ENCODE measurements at places on chromosomes 4 and X.
A peak's percentile ranks its signal among the peaks of the same experiment; 100 is the strongest.

GRCh38 chrX:18543738-18544137 is 118.3 kb downstream of the CDKL5 start:
- no peak for DNase-seq

- DNase-seq: no peak
These were observed 1892.3 kb upstream of the TENM3 start for GRCh38 chr4:180350901-180351300.

- no peak for DNase-seq
These were observed 350.1 kb downstream of the GRXCR1 start for GRCh38 chr4:43242606-43243005.

- DNase-seq: no peak
These were observed 156.5 kb downstream of the WDFY3 start for GRCh38 chr4:84809946-84810345.

DNA sequence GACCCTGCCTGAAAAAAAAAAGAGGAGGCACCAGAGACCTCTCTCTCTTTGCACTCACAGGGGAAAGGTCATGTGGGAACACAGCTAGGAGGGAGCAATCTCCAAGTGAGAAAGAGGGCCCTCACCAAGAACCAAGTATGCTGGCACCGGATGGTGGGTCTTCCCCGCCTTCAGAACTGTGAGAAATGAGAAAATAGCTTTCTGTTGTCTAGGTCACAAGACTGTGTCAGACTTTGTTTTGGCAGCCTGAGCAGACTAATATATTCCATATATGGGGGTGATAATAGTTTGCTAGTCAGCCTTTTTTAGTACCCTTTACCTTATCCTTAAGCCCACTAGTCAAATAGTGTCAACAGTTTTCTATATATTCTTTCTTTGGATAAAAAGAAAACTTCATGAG is 193.0 kb downstream of the TRIML1 start:
- DNase-seq: no peak

DNA sequence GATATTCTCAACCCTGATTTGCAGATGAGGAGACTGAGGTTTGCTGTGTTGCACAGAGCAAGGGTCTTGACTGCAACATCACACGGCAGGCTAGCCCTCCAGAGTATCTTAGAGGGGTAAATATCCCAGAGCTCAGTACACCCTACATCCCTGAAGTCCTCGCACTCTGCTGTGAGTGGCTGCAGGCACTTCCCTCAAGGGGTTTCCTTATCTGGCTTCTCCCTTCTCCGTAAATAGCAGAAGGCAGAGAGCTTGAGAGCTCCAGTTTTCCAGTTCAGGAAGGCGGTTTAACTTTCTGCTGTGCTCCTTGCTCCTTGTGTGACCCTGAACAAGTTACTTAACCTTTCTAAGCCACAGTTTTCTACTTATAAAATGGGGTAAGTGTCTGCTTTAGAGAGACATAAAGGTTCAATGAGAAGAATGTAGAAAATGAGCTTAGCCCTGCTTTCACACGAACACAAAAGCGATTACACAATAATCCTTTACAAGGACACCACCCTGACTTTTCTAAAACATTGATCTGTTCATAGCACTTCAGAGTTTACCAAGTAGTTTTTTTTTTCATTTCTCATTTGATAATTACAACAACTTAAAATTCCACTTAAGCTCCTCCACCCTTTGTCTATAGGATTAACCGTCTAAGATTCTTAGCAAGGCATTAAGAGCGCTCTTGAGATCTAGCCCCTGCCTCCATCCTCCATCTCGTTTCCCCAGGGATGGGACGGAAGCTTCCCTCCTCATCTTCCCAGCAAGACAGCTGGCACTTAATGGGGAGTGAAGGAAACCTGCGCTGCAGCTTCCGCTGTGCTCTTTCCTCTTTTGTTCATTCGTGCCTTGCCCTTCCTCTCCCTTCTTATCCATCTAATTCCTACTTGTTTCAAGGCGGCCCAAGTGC is 68.4 kb downstream of the TAPT1 start:
- DNase-seq: no peak

DNA sequence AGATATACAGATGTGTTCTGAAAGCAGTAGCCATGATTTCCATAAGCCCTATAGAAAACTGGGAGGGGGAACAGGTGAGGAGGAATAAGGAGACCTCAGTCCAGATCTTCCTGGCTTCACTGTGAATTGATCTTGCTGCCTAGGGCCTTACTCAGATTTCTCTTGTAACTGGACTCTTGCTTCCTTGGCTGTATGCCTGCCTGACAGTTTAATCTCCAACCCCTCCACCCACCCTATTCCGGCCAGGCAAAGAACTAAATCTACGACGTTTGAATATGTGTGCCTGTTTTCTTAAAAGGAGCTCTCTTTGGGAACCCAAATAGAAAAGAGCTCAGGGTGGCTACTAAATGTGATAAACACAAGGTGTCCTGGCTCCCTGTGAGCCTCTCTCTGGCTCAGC is 173.0 kb downstream of the GPC3 start:
- DNase-seq: no peak

DNA sequence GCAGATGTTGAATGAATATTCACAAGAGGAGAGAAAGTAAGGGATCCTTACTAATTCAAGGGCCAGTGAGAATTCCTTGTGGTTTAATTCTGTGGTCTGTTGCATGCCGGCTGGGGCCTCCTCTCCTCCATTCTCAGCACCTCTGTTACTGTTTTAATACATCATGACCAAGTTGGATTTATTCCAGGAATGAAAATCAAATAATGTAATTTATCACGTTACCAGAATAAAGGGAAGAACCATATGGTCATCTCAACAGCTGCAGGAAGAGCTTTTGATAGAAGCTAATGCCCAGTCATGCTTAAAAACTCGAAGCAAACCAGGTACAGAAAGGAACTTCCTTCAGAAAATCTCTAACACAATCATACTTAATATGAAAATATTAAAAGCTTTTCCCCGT is 54.1 kb downstream of the GRK4 start:
- no peak for DNase-seq

DNA sequence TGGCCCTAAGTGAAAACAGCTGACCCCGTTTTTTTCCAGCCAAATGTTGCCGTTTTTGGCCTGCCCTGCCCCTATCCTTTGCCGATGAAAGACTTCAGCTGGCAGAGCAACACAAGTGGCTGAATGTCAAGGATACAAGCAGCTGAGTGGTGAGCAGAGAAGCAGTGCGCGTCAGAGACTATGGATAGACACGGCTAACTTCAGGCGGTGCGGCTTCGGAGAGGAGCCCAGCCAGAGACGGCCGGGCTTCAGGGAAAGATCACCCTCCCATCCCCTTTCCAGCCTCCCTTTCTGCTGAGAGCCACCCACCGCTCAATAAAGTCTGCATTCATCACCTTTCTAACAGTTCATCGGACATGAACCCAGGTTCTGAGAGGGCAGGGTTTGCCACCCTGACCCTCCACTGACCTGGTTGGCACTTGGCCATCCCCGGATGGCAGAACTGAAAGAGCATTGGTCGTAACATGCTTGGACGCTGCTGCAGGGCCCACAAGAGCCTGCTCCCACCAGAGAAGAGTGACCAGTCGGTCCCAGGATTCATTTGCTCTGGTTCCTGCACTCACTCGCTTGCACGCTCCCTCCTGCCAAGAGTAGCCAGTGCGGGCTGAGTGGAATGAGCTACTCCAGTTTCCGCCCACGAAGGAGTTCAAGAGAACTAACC is 125.8 kb downstream of the PPEF1 start:
- no peak for DNase-seq

- peak; percentile 80 for DNase-seq
These were observed at the start of the genes NDUFB11 and RBM10 for GRCh38 chrX:47144626-47145394. Gene NDUFB11, minus strand, starts transcription at chrX:47144702. Its CDS starts 23 bp downstream, at chrX:47144679. Gene RBM10, plus strand, starts transcription at chrX:47145221. Its CDS starts 2,261 bp downstream, at chrX:47147482.

GRCh38 chr4:182973941-182974340 is 56.8 kb upstream of the DCTD start:
- no peak for DNase-seq

DNA sequence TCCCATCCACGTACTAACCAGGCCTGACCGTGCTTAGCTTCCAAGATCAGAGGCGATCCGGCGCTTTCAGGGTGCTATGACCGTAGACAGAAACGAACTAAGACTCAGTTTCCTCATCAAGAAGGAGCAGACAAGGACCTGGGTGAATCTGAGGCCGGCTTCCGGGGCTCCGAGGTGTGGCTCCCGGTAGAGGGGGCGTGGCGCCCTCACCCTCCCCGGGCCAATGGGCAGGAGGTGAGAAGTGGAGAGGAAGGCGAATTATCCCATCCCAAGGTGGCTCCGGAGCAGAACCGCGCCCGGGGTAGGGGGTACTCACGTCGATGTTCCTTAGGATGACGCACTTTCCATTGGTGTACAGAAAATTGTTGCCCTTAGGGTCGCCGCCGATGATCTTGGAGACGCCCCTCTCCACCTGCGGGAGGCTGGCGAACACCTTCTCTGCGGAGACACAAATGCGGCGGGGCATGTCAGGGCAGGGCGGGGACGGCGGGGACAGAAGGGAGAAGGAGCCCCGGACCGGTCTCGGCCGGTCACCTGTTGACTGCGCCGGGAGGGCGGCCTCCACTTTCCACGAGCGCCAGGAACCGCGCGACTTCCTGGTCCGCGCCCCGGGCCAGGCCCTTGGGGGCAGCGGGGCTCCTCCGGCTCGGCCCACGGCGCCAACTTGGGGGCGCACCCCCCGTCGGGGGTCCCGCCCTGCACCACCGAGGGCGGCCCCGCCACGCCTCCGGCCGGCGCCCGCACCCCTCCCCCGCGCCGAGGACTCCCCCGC is 616 bp downstream of the WDR1 start:
- DNase-seq: peak; percentile 71

- no peak for DNase-seq
These were observed 60.4 kb upstream of the TAF9B start for GRCh38 chrX:78199851-78200250.

DNA sequence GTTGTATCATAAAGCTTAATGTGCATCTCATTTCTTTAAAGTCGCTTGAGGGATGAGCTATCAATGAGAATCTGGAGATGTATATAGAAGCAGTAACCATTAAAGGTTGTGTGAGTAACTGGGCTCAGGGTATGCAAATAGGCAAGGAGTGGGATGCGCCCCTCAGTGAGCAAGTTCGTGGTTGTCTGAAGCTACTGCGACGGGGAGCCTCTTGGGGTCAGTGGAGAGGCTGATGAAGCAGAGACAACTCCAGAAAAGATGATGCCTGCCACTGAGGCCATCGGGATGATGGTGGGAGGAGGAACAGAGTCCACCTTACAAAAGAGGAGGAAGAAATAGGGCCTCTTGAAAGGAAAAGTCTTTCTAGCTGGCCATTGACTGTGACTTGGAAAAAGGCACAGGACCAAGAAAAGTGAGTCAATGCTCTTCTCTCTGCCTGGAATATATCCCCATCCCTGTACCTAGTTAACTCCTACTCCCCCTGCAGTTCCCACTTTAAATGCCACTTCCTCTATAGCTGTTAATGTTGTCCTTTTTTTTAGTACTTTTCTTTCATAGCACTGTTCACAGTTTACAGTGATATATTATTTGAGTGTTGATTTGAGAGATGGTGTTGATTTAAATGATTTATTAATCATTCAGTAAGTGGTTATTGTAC is 51.4 kb upstream of the LSM6 start:
- peak; percentile 60 for DNase-seq

- DNase-seq: no peak
These were observed 57.4 kb downstream of the ANTXR2 start for GRCh38 chr4:80015407-80016189.

DNA sequence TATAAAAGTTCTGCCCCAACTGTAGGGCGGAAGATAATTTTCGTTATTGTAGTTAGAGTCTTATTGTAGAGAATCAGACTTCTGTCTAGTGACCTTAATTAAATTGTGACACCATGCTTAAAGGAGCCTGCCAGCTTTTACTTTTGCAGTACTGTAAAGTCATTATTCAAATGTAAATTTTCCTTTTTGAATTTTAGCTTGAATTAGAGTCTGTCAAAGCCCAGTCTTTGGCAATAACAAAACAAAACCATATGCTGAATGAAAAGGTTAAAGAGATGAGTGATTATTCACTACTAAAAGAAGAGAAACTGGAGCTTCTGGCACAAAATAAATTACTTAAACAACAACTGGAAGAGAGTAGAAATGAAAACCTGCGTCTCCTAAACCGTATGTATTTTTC is 21.8 kb downstream of the OFD1 start:
- no peak for DNase-seq

- no peak for DNase-seq
These were observed 10.7 kb upstream of the CXCL8 start for GRCh38 chr4:73729534-73730165.

GRCh38 chr4:139826426-139826825 is 160.8 kb downstream of the MGST2 start:
- DNase-seq: no peak

GRCh38 chr4:143381189-143382118 is 44.8 kb downstream of the GAB1 start:
- no peak for DNase-seq

DNA sequence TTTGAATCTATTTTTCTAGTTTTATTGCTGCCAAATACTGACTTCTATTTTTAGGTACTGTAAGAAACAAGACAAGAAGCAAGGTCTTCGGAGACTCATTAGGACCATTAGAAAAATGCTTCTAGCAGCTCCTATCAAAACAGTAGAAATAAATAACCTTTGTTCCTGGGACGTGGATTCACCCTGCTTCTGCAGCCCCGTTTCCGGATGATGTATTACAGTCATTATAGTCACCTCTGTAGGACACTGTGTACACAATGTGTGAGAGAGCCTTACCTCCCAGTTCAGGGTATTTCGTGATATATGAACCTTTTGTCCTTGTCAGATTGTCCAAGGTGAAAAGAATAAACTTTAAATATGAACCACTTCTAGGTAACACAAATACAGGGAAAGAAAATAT is 484.0 kb upstream of the TECRL start:
- no peak for DNase-seq

GRCh38 chr4:164239976-164240375 is 514.0 kb upstream of the SMIM31 start:
- DNase-seq: no peak

DNA sequence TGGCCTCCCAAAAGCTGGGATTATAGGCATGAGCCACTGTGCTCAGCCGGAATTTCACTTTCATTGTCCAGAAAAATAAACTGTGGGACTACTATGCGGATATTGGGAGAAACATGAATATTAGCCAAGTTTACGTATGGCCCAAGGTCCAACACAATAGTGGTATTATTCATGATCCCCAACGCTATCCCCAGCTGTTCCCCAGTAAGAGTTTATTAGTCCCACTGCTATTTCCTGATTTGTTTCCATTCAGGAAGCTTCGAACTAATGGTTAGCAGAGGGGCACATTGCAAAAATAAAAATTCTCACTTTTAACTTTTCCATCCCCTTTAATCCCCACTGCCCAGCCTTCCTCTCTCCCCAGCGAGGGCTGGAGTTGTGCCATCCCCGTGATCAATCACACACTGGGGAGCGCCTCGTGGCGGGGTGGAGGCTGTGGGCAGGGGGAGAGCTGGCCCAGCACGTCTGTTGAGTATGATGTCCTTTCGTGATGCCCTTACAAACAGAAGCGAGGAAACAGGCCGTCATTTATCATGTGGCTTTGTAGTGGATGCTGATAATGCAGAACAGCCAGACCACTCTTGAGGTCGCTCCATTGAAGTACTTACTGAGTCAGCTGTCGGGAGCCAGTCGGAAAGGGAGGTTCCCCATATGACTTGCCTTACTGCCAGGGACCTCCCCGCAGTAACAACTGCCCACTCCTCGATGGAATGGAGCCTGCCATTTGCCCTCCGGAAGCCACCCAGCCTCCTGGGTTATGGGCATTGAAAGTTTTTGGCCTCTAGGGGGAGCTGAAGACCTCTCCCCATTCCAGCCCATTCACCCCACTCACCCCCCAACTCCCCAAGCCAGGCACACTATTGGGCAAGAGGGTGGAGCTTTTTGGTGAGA is 117.0 kb downstream of the KDR start:
- DNase-seq: no peak
